H1 (cell line): ENCODE measurements at places on chromosomes 6 and 20.

DNA sequence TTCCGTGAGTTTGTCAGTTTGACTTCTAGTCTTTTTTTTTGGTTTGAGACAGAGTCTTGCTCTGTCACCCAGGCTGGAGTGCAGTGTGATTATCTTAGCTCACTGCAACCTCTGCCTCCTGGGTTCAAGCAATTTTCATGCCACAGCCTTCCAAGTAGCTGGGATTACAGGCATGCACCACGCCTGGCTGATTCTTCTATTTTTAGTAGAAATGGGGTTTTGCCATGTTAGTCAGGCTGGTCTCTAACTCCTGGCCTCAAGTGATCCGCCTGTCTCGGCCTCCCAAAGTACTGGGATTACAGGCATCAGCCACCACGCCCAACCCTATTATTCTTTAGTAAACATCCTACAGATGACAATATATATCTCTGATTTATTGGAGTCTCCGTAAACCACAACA lies 506.5 kb downstream of the PREX1 start:
- no peak for DNase-seq

DNA sequence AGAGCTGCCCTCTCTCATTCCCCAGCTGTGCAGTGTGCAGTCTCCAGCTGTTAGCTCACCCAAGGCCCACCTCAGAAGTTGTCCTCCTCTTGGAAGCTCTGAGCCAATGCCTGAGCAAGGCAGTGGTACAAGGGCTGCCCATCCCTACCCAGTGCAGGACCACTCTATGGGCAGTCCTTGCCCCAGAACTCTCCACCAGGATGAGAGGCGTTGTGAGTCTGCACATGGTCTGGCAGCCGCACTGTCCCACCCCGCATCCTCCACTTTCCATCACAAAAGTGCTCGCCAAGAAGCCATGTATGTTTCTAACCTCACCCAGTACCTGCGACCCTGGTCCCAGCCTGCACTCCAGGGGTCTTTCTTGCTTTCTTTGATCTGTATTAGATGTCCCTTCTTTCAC lies 175.1 kb upstream of the PMEPA1 start:
- DNase-seq = no peak

GRCh38 chr6:157681041-157681650 lies 141.9 kb upstream of the SNX9 start:
- no peak for DNase-seq

DNA sequence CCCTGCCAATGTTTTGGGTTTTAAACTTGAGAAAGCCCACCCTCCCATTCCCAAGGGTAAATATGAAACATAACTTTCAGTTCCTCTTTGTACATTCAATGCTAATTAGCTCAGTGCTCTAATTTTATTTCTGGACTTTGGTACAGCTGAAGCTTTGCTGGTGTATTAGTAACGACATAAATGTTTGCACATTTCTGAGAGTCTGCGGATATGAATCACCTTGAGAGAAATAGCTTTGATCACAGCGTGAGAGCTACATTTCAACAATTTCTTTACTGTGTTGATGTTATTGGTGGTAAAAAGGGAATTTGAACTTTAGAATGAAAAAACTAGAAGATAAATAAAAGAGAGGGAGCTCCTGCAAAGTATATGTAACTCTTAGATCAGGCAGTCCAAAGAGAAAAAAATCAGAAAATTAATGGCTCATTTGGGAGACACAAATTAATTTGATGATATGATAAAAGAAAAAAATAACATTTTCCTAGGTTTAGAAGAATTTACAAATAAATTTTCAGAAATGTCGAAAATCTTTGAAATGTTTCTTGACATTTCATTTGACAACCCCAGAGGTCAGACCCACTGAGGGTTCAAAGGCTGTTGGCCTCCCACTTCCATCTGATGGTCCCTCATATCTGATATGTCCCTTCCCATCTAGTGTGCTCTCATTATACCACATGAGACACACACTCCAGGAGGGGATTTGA lies 38.5 kb upstream of the CAP2 start:
- DNase-seq = no peak

- no peak for DNase-seq
Observed at GRCh38 chr6:125842091-125842626, 51.4 kb downstream of the NCOA7 start.

- DNase-seq = no peak
Observed at GRCh38 chr6:107712665-107713551, 111.2 kb downstream of the SCML4 start.

DNA sequence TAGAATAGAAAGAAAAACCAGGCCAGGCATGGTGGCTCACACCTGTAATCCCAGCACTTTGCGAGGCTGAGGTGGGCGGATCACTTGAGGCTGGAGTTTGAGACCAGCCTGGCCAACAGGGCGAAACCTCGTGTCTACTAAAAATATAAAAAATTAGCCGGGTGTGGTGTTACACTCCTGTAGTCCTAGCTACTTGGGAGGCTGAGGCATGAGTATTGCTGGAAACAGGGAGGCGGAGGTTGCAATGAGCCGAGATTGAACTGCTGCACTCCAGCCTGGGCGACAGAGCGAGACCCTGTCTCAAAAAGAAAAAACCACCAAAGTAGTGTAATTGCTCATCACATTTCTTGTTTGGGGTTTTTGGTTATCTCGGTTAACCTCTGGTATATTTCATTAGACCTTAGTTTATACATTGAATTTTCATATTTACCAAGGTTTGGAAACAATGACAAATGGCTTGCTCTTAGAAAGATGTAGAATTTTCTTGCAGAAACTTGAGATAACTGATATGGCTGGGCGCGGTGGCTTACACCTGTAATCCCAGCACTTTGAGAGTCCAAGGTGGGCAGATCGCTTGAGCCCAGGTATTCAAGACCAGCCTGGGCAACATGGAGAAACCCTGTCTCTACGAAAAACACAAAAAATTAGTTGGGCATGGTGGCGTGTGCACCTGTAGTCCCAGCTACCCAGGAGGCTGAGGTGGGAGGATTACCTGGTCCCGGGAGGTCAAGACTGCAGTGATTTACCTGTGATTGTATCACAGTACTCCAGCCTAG lies 14.2 kb downstream of the ITCH start:
- no peak for DNase-seq

GRCh38 chr6:112253498-112253840 lies 898 bp downstream of the LAMA4 start:
- DNase-seq = peak; percentile 49

- DNase-seq = no peak
Observed at GRCh38 chr6:15431762-15432483, 186.1 kb downstream of the JARID2 start.

GRCh38 chr6:105445481-105445880 lies 42.6 kb upstream of the PREP start:
- no peak for DNase-seq

GRCh38 chr20:33046412-33046811 lies 7.3 kb upstream of the BPIFB3 start:
- DNase-seq = no peak

DNA sequence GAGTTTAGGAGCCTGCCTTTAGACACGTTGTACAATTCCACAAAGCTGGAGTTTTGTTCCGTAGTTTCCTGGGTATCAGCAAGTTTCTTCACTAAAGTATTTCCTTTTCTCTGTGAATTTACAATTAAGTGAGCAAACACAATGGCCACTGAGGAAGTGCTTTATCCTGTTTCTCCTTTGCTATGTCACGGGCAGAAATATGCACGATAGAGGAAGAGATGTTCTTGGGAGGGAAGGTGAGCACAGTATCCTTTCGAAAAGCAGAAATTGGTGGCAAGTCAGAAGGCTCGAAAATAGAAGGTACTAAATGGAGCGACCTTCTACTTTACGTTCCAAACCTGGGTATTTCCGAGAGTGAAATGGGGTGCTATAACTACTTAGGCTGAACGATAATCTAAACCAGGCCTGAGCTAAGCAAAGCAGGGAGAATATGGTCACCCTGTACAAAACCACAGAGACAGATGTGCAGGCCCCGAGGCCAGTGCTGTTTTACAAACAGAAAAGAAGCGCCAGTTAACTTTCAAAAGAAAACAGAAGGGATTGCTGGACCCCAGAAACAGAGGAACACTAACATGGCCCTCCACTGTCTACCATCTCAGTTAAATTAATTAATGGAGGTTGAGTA lies 259.6 kb downstream of the TBC1D7 start:
- no peak for DNase-seq

DNA sequence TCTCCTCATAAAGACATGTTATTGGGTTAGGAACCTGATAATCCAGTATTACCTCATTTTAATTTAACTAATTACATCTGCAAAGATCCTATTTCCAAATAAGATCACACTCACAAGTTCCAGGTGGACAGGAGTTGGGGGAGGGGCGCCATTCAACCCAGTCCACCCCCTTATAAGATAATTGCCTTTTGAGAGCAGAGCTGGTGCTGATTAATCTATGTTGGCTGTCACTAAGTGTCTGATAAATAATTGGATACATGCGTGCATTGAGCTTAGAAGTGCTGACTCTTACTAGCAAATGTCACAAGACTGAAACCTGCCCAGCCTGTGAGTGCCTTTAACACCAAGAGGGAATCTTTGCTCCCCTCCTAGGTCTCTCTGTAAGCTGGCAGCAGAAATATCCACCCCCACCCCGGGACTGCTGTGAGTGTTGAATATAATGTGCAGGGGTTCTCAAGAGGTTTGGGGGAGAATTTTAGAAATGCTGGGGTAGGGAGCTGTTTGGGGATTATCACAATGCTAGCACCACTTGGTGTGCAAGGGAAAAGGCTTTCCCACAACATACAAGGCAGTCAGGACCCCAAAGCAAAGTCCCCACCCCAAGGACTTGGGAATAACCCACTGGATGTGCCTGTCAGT lies 87.5 kb downstream of the ANKRD60 start:
- DNase-seq = no peak

DNA sequence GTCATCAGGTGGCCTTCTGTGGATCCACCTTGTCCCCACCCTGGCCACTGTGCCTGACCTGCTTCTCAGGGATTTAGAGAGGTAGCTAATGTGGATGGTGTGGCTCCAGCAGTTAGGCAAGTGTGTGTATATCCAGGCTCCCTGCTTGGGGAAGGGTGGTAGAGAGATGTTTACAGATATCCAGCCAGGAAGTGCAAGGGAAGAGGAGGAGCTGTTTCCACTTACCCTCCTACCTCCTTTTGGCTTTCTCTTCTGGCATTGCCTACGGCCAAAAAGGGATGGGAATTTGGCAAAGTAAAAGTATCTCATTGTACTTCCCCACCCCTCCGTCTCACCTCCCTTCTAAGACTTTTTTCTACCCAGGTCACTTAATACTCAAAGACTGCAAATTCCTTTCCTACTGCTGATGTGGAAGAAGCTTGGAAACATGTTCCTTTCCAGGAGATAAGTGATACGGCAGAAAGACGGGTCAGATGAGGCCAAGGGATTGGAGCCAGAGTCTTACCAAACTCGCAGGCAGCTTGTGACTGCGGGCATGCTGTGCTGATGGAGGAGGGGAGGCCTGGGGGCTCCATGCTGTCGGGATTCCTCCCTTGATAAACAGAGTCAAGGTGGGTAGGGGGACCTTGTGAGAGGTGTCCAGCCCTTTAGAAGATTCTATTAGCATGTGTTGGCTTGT lies 253.4 kb downstream of the PRL start:
- no peak for DNase-seq

DNA sequence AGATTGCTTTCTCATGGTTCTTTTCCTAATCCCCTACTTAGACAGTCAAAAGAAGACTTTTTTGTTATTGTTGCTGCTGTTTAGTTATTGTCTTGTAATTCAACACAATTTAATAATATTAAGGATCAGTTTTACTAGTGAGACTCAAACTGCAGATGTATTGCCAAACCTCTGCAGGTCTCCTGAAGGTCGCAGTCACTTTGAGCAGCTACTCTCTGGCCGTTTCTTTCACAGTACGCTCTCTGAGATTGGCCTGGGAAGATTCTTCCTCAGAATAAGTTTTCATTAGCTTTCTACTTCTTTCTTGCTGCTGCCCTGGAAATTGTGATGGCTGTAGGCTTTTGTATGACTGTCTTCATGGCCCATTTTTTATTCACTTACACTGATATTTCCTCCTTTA lies 930.8 kb downstream of the QKI start:
- no peak for DNase-seq

DNA sequence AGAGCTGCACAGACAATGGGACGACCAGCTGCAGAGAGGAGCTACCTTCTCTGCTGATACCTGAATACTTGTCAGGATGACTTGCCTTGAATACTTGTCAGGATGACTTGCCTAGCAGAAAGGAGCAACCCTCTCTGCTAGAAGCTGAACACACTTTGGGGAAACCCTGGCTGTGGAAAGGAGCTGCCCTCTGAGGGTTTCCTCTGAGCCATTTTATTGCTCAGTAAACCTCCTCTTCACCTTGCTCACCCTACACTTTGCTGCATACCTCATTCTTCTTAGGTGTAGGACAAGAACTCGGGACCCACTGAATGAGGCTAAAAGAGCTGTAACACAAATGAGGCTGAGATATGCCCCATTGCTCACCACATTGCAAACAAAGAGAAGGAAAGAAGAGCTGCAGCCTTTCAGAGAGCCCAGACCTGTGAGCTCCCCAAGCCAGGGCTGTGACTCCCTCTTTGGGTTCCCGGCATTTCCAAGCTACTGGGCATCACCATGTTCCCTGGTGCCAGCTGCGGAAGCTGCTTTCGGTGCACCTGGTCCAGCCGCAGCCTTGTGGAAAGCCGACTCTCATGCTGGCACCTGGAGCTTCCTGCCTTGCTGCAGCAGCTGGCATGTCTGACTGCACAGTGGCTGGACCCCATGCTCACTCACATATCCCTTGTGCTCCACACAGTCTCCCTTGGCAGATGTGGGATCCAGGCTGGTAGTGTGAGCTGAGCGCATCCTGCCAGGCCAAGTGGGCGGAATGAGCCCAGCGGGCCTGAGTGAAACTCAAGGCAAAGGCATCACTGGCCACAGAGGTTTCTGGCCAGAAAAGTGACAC lies 106.7 kb upstream of the AHI1 start:
- DNase-seq = no peak

DNA sequence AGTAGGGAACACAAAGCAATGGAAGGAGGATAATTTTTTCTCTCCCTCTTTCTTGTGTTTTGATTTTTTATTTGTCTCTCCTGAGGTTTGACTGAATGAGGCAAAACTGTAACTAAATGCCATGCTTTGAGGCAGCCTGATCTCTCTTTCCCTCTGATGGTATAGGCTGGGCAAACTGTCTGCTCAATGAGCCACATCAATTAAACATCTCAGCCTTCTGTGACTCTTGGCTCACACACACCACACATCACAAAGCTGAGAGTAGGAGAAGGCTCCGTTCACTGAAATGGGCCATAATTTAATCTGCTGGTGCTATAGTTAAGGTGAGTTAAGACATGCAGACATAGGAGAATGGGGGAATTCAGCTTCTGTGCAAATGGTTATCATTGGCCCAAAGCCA lies 28.1 kb upstream of the SCGN start:
- DNase-seq = no peak

DNA sequence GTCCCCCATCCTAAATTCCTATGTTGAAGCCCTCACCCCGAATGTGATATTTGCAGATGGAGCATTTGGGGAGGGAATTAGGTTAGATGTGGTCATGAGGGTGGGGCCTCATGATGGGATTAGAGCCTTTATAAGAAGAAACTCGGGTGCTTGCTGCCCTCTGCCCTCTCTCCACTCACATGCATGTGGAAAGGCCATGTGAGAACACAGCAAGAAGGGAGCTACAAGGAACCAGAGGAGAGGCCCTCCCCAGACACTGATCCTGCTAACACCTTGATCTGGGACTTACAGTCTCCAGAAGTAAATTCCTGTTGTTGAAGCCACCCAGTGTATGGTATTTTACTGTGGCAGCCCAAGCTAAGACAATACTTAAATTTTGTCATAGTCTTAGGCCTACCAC lies 69.6 kb upstream of the TULP1 start:
- no peak for DNase-seq
